ENCODE measurements at places on chromosomes 5 and 9.

DNA sequence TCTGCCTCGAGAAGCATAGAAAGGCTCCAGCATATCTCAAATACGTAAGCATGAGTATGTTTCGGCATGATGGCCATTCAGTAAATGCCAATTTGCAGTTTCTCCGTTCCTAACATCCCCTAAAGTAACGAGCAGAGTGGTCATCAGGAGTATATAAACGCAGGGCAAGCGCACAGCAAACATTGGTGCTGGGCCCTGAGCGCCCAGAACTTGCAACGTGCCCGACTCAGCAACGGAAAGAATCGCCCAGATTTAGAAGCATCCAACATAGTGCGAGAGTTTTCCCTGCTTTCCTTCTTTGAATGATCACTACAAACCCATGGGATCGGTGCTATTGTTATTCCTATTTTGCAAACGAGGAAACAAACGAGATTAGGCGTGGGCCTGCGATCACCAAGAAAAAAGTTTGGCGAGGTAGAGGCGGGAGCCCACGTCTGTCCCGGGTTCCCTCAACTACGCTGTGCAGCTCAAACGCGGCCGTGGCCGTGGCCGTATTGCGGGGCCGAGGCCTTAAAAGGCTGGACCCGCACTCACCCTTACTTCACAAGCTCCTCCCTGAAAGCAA lies 505 bp downstream of the RPS14 start:
- no peak for DNase-seq

DNA sequence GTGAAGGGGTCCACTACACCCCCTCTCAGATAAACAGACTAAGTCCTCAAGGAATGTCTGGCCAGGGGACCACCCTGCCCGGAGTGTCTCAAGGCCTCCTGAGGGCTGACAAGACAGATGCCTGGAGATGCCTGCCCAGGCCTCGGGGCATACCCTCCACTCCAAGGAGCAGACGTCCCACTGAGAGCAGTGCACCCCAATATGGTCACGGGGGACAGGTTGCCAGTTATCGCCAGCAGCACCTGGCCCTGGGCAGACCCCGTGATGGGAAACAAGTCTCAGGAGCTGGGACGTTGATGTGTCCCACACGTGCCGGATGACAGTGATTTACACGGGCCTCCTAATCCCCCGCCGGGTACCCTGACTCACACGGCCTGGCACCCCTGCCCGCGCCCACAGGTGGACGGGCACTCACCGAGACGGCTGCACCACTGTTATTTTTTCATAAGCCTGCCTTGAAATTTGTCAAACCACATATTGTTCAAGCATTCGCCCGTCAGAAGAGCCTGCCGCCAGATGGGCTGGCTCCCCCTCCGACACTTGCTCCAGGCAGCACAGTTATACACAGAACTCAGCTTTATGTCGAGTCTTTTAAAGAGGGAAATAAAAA lies 43.9 kb downstream of the BARX1 start:
- no peak for DNase-seq

DNA sequence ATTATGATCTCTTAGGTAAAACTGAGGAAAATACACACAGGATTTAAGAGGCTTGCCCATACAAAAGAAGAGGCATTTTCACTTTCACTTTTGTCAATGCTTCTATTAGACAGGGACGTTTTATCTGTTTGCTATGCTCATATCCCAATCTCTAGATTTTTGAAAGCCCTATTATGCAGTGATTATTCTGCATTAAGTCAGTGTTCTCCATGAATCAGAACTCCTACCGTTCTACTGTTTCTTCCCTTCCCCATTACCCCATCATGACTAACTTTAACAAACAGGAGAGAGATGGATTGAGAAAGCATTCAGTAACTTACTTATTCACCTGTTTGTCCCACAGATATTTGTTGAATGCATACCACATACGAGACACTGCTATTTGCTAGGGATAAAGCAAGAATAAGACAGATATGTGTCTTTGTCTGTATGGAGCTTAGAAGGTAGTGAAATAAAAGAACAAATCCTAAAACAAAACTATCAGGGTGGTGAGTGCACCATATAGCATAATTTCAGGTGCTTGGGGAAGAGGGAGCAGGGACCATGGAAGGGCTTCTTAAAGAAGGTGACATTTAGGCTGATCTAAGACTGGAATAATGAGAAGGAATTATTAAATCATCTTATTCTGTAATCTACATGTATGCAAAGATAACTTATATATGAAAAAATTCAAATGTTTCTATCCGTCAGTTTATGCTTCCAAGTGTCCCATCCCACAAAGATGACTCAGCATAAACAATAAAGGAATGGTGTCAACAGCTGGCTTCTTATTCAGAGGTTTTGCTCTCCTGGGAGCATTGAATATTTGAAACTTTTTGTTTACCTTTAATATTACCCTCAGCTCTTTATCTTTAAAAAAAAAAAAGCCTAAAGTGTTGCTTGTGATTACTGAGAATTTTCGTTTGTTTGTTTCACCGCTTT lies 328.1 kb downstream of the HINT1 start:
- DNase-seq, result no peak

- DNase-seq, result peak; percentile 63
These were observed 3.6 kb upstream of the ADAMTS2 start for GRCh38 chr5:179348843-179349242.

Measured in MV-4-11 (cell line).